ENCODE measurements at places on chromosomes 1 and 21. TPM values are rescaled to one million over a fixed set of nuclear protein-coding genes. Genes with fewer than 3 reads are reported as not detected.

GRCh38 chr1:100530880-100531487, 7.0 kb upstream of the GPR88 start:
- DNase-seq: no peak

DNA sequence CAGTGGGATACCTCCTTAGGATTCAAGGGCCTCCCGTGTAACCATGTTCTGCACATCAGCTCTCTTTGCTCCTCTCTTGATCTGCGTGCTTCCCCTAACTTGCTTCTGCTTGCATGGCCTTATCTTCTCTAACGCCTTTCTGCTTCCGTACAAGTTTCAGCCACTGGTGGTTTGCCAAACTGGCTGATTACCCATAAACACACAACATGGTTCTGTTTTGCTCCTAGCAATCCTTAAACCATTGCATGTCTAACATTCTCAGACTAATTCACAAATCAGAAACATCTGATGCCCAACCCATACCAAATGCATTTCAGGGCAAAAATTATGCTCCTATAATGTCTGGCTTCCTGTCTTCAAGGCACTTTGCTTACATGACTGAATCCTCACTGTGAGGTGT, 166.4 kb downstream of the PBX1 start:
- DNase-seq: no peak

GRCh38 chr1:175209493-175209921, 16.9 kb upstream of the KIAA0040 start:
- DNase-seq: no peak

DNA sequence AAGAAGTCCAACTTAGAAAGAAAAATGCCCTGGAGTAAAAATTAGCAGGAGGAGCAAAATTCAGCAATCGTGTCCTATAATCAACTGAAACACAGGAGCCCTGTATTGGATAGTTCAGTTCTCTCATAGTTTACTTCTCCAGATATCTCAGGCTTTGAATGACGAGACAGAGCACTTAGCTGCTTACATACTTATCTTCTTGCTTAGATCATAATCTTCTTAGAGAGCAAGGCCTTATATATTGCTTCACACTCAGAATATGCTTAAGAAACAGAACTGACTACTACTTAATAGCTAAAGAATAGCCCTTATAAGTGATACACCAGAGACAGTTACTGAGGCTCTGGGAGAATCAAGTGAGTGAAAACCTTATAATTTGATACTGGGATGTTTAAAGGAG, 38.9 kb downstream of the TOR3A start:
- no peak for DNase-seq

DNA sequence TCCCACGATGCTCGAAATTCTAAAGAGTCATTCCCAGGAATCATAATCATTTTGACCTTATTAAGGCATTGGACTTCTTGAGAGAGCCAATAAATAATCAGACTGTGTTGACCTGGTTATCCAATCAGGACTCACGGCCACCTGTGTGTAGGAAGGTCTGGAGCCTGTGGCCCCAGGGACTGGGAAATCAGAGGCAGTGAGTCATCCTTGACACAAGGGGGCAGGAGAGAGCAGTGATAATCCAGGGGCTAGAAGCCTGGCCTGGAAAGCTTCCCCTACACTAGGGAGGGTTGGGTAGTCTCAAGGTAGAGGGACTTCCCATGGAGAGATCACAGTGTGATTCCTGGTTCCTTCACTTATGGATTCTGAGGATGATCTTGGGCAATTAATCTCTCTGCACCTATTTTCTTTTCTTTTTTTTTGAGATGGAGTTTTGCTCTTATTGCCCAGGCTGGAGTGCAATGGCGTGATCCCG, 4.7 kb downstream of the MR1 start:
- peak; percentile 64 for DNase-seq

GRCh38 chr1:11302366-11302765, 29.4 kb downstream of the UBIAD1 start:
- DNase-seq: no peak

GRCh38 chr21:29582855-29583254, 284.1 kb downstream of the BACH1 start:
- no peak for DNase-seq

DNA sequence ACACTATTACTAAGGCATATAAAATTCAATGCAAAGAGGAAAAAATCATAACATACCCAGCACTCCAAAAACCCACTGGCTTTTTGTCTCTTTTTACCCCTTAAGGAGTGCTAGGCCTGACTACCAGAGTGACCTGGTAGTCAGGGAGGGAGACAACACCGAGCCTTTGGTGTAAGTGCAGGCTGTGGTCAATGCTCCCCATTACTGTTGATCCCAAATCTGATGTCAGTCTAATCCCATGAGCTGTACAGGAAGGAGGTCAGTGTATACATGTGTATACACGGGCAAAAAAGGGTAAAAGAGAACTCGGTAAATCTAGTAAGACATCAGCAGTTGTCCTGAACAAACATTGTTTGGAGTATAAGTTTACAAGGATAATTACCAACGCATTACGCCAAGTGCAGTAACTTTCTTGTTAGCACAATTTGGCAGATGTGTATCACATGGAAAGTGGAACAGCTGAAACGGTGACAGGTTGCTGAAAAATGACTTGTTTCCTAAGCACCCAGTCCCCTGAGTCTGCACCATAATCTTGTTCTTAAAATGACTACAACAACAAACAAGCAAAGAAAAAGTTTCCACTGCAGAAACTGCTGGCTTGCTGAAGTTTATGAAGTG, 217.9 kb downstream of the KCNH1 start:
- no peak for DNase-seq

Gene SAMD13
- total RNA-seq: 0.63 TPM

Gene HTR6
- 0.13 TPM for total RNA-seq

Gene SLC1A7
- not detected for total RNA-seq

Gene TCEA3
- total RNA-seq: 0.13 TPM

All from dermis microvascular lymphatic vessel endothelial cell (primary cell).